ENCODE measurements at places on chromosomes 6 and 20.

DNA sequence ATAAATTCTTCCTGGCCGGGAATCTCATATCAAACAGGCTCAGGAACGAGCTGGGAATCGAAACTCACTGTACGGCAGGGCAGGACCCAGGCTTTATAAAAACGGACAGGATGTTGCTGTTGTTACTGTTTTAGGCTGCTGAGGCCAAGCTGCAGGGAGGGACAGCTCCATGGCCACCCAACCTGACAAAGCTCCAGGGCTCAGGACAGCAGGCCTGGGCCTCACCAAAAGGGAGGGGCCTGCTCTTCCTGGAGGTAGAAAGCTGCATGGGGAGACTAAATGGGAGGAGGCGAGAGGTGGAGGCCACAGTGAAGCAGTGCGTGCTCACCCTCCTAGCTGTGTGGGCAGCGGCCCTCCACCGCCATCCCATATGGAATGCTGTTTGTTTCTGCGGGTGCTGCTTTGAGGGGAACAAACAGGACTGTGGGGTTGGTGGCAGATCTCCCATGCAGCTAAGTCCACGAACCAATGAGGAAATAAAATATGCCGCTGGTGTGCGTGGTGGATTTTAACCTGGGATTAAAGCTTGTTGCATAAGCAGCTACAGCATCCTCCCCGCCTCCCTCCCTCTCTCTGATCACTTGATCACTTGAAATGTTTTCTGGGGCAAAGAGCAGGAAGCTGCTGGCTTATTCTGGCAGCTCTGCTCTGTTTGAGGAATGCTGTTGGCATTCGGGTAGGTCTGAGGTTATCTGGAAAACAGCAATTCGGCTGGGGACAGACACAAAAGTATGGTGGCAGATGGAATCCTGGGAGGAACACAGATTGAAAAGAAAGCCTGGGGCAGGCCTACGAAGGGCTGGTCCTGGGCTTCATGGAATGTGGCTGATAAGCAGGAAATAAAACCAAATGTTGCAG is 2.4 kb upstream of the ZMYND8 start:
- peak; percentile 71 for DNase-seq

GRCh38 chr20:47389867-47390347 is 33.4 kb upstream of the ZMYND8 start:
- peak; percentile 73 for DNase-seq

- no peak for DNase-seq
Observed at GRCh38 chr6:23339268-23339667, 769.9 kb downstream of the HDGFL1 start.

DNA sequence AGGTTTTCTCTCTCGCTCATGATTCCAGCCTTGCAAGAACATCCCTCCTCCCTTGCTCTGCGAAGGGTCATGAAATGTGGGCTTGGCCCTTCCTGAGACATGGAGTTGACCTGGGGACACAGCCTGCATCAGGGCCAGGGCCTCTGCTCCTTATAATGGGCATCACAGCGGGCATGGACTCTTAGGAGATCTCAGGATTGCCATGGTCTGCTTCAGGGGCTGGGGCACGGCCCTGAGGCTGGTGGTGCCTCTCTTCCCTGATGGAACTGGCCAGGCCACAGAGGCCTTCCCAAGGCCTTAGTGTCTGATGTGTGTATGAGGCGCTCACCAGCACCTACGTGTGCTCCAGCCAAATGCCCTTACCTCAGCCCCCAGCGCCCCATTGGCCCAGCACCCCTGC is 23.9 kb downstream of the ENTPD6 start:
- DNase-seq: no peak

- no peak for DNase-seq
Observed at GRCh38 chr6:163438940-163439335, 24.4 kb downstream of the QKI start.

DNA sequence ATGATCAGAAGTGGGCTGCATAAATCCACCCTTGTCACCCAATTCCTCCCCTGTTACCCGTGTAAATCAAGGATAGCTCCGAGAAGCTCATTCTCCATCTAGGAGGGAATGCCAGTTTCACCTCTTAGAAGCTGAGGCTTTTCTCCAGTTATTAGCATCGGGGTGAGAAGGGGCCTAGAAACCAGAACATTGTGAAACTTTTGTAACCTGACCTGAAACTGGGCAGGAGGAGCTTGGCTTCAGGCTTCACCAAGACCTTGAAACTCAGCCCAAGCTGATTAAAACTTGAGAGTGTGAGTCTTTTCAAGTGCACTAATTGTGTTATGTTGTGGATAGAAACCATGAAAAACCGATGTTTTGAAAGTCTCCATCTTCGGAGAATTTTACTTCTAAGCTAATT is 103.1 kb downstream of the BMP2 start:
- no peak for DNase-seq

All from suppressor macrophage treated with lipopolysaccharide for 4 hours (primary cell).